ENCODE measurements at places on chromosomes 16 and 17.

DNA sequence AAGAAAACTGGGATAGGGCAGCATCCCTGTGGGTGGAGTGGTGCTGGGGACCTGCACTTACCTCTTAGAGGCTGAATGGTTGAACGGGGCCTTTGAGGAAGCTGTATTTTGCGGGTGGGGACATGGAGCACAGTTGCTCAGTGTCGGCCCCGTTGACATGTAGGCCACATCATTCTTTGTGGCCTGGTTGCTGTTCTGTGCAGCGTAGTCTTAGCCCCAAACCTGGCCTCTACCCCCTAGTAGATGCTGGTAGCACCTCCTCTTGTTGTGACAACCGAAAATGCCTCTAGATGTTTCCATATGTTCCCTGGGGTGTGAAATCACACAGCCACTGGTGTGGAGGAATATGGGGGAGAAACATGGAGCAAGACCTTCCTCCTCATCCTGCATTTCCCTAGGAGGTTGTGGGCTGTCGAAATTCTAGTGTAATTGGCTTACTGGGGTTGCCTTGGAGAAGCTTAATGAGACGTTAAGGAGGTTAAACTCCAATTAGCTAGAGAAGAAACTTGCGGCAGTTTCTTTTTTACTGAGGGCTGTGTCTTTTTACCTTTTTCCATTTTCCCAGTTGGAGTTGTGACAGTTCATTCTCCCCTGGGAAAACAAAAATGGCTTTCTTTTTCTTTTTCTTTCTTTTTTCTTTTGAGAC is 9.4 kb downstream of the ABCC1 start:
- no peak for DNase-seq

GRCh38 chr16:67979955-67980678 is at the start of gene DPEP3:
Gene DPEP3 (minus strand): TSS chr16:67980499. CDS start chr16:67980380, 119 bp downstream.
- DNase-seq: no peak

- DNase-seq: no peak
Observed at GRCh38 chr16:8554881-8555280, 35.4 kb downstream of the TMEM114 start.

DNA sequence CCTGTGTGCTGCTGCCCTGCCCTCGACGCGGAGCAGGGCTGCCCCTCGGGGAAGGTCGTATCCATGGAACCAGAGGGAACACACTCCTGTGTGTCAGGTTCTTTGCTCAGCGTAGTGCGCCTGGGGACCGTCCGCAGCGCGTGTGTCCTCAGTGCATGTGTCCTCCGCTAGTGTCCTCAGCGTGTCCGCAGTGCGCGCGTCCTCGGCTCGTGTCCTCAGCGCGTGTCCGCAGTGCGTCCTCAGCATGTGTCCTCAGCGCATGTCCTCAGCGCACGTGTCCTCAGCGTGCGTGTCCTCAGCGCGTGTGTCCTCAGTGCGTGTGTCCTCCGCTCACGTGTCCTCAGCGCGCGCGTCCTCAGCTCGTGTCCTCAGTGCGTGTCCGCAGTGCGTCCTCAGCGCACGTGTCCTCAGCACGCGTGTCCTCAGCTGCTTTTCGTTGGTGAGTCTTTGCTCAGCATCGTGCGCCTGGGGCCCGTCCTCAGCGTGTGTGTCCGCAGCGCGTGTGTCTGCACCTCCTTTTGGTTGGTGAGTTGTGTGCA is 59.2 kb upstream of the ZNF750 start:
- no peak for DNase-seq

GRCh38 chr17:50049636-50050035 is 6.3 kb upstream of the ITGA3 start:
- DNase-seq: no peak
